ENCODE measurements at places on chromosomes 4 and X.
A peak's percentile ranks its signal among the peaks of the same experiment; 100 is the strongest.

GRCh38 chr4:7812231-7812857 lies 127.3 kb downstream of the AFAP1 start:
- no peak for DNase-seq

DNA sequence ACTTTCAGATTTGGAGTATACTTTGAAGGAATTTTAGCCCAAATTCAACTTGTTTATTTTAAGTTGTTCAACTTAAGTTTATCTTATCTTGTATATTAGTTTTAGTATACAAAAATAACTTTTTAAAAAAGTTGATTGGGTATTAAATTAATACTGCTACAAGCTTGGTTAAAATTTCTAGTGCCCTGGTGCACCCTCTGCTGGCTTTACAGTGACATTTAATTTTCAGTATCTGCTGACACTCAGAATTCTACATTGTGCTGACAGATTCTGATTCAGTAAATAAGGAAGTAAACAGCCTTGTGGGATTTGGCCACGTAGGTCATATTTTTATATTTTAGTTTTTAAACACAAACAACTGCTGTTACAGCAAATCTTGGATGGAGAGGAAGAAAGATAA lies 2.9 kb downstream of the EDA start:
- DNase-seq = no peak

DNA sequence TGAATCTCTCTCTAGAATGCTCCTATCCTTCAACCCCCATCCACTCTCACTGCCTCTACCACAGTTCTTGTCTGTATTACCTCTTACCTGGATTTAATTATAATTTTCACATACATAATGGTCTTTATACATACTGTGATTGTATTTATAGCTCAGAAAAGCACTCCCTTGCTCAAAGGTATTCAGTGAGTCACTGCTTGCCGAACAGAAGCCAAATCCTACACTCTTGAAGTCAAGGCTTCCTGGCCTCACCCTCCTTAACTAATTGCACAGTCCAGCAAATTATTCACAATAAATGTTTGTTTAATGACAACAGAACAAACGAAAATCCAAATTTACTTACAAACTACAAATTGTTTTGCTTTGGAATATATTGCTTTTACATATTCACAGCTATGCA lies 159.5 kb downstream of the KLHL13 start:
- no peak for DNase-seq

GRCh38 chrX:47218920-47219815 lies 687 bp downstream of the CDK16 start:
- DNase-seq = no peak

- no peak for DNase-seq
Measured at GRCh38 chr4:13323921-13324320, 160.2 kb downstream of the RAB28 start.

- DNase-seq = no peak
Measured at GRCh38 chr4:157127571-157127970, 51.6 kb downstream of the GLRB start.

DNA sequence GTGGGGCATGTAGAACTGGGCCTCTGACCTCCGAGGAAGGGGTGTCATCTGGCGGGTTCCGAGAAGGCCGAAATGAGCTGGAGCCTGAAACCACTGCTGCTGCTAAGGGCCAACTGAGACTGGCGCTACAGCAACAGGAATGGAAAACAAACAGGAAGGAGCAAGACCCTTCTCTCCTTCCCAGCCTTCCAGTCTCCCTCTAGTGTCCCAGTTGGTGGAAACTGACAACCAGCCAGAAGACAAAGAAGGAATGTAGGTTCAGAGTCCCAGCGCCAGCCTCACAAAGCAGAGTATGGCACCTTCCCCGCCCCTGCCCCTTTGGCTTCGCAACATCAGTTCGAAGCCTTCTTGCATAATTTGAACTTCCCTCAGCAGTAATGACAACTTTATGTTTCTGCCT lies 24.4 kb upstream of the PDZD4 start:
- DNase-seq = no peak

GRCh38 chr4:48193096-48193836 lies 59.2 kb upstream of the TXK start:
- no peak for DNase-seq

DNA sequence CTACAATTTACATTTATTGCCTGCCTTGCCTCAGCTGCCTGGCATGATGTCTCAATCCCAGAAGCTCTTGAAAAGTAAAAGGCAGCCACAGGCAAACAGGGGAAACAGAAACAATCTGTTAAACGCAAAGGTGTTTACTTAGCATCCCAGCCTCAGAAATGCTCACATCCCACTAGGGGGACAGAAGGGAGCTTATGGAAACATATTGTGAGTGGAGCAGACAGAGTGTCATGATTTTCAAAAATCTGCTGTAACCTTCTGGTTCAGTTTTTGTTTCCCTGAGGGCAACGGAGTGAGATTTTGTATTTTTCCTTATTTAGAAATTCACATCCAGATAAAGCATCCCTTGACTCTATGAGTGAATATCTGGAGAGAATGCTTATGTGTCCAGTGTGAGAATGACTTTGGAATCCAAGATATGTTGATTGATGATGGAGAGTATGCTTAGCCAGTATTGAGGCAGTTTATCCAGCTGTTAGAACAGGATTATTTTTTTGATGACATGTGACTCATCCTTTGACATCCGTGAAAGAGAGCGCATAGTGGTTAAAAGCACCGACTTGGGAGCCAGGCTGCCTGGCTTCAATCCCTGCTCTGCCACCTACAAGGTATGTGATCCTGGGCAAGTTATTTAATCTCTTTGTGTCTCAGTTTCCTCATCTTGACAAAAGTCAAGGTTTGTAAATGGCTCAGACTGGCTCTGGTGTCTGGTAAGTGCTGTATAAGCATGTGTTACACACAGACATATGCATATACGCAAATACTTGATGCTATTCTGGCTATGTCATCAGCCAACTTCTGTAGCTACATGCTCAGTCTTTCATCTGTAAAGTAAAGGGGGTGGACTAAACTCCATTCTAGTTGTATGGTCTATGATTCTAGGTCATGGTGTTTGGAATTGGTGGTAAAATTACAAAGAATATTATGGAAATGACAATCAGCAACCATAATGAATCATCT lies 381.2 kb downstream of the RAPGEF2 start:
- DNase-seq = no peak

GRCh38 chr4:4754641-4755040 lies 104.8 kb upstream of the MSX1 start:
- DNase-seq = peak; percentile 18

GRCh38 chr4:74123065-74123728 lies 24.2 kb upstream of the CXCL2 start:
- no peak for DNase-seq

DNA sequence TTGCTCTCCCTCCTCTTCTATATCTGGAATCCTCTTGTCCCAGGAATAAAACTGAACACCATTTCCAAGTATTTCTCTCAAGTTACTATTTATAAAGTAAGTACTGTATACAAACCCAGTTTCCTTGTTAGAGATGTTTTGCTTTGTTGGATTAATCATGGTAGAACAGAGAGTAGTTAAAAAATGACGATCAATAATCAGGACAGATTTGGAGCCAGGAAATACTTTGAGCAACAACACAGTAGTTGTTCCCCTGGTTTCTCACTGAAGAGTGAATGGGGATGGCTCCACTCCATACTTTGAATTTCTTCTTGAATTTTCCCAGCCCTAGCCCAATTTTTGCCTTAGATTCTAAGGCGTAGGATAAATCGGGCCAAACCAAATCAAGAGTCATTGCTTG lies 21.4 kb downstream of the MGST2 start:
- DNase-seq = no peak

DNA sequence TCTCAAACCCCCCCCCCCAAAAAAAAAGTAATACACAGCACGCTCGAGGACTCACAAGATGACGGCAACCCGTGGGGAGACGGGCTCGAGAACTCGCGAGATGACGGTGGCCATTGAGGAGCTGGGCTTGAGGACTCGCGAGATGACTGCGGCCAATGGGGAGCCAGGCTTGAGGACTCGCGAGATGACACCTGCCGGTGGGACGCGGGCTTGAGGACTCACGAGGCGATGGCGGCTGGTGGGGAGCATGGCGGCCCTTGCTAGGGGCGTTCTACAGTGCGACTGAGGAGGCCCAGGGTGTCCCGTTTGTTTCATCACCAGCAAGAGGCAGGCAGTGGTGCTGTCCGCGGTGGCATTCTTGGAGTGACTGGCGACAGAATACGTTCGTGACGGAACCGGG lies 172.4 kb upstream of the MAGEB16 start:
- DNase-seq = no peak

DNA sequence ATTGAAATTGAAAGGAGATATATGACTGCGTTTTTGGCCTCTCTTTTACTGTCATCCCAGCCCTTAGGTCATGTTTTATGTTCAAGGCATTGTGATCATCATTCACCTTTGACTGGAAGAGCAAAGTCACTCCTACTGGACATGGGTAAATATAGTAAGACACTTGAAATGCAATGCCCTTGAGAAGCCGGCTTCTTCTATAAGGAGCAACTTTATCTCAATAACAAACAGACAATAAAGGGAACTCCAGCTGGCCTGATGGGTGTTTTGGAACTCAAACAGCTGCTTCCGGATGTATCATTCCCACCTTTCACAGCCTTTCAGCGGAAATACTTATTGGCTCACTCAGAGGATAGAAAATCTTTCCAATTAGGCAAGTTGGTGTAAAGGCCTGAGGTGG lies 65.1 kb upstream of the C4orf54 start:
- no peak for DNase-seq

GRCh38 chr4:81260443-81261101 lies 45.5 kb upstream of the PRKG2 start:
- no peak for DNase-seq

GRCh38 chrX:129678614-129679195 lies 23.9 kb upstream of the APLN start:
- no peak for DNase-seq

DNA sequence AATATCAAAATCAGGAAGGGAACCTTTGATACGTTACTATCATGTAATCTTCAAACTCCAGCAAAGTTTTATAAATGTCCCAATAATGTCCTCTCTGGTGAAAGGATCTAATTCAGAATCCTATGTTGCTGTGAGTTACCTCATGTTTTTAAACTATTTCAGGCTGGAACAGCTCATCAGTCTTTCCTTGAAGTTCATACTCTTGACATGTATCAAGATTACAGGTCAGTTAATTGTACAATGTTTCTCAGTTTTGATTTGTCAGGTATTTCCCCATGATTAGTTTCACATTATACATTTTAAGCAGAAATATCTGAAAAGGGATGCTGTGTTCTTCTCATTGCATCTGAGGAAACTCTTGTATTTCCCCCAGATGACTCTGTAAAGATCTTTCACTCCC lies 136.5 kb upstream of the HS3ST1 start:
- DNase-seq = no peak

DNA sequence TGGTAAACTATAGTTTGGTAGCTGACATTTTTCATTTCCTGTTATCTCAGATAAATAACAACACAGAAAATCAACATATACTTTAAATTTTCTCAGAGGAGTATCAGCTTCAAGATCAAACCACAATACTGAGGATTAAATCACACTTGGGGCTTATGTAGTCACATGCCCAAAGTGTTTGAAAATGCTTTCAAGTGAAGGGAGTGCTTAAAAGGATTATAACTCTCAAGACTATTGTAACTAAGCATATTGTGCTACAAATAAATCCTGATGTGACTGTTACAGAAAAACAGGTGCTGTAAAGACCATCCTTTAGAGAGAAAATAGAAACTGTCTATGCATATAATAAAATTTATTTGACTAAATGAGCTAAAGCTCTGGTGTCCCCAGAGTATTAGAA lies 887.6 kb downstream of the ADGRL3 start:
- DNase-seq = peak; percentile 84

GRCh38 chr4:85826060-85826678 lies 351.2 kb downstream of the ARHGAP24 start:
- peak; percentile 90 for DNase-seq

DNA sequence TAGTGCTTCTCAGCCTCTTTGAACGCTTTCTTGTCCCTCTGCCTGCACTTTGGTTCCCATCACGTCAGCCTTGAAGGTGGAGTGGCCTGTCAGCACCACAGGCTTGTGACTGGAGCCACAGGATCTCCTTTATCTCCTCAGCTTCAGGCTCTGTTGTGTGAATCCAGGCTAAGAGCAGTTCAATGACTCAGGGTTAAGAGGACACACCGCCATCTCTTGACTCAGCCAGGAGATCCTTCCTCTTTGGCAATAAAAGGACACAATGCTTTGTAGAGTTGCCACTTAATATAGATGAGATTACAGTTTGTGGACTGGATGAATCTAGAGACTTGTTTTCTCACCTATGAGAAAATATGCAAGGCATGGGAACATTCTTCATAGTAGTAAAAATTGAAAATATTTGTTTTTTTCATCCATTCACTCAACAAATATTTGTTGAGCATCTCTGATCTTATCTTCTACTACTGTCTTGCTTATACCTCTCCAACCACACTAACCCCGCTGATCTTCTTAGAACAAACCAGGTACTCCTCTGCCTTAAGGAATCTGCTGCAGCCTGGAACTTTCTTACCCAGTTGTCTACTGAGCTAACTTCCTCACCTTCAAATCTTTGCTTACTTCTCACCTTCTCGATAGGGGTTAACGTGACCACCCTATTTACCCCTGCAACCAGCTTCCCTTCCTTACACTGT lies 62.3 kb downstream of the UCHL1 start:
- no peak for DNase-seq

GRCh38 chr4:180603791-180604190 lies 1639.4 kb upstream of the TENM3 start:
- DNase-seq = no peak

DNA sequence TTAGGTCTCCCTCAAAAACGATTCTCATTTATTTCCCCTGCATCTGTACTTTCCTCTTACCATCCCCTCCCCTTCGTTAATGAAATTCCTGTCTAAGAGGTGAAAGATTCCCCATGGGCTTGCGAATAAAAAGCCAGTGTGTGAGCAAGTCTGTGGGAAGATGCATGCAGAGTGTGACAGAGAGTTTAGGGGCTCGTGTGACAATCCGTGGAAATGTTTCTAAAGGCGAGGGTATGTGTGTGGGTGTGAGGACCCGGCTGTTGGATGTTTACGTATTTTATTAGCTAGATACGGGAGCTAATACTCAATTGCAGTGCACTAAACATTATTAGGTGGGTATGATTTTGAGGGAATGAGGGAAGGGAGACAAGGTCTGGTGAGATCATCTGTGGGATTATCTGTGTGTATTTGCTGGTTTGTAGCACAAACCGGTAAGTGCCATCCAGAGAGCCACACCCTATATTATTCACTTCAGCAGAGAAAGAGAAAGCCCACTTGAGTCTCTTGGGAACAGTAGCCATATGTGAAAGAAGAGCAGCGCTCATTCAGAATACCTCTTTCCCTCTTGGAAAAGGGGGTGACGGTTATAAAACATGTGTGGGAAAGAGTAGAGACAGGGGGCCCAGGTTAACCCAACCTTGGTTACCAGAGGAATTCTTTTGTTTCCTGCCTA lies 893 bp upstream of the HOPX start:
- peak; percentile 47 for DNase-seq

DNA sequence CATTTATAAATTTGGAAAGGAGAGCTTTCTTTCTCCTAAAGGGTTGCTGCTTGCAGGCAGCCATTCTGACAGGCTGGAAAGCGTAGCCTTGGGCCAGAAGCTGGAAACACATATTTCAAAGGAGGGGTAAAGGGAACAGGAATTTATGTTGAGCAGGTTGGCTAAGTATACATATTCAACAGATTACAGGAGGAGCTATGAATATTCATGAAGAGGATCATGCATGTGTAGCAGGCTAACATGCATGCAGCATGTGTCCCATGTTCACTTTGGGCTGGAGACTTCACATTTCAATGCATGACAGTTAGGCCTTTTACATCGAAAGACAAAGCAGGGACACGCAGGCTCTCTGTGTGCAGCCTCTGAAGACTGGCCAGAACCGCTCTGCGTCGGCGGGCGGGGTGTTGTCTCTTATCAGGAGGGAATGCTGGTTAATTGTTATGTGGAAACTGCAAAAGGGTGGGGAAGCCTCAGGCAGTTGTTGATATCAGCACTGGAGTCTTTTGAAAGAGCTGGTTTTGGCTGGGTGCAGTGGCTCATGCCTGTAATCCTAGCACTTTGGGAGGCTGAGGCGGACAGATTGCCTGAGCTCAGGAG lies 31.5 kb downstream of the CASP3 start:
- no peak for DNase-seq
